SK-N-MC (cell line): ENCODE measurements at places on chromosomes 13 and 19.

DNA sequence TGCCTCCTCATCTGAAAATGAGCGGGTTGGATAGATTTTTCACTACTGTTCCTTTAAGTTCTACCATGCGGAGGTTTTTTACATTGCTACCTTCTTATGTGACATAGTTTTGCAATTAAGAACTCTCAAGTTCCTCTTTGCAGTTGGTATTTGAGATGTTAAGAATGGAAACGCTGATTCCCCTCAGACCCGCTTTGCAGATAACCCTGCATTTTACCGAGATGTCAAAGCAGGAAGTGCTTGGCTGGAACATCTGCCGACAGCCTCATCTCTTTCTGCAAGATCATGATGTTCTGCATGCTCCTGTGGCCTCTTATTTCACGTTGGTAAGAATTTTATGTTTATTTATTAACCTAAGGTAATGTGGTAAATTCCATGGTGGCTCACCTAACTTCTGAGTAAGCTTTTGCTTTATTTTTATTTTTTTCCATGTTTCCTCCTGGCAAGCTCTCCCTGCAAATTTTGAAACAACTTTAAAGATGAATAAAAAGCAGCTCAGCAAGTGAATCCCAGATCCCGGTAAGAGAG, 22.5 kb downstream of the PABPC3 start:
- no peak for DNase-seq

GRCh38 chr13:29505511-29505910, 90.0 kb downstream of the SLC7A1 start:
- no peak for DNase-seq

- no peak for DNase-seq
Observed at GRCh38 chr13:46698910-46699460, 98.0 kb downstream of the ESD start.

DNA sequence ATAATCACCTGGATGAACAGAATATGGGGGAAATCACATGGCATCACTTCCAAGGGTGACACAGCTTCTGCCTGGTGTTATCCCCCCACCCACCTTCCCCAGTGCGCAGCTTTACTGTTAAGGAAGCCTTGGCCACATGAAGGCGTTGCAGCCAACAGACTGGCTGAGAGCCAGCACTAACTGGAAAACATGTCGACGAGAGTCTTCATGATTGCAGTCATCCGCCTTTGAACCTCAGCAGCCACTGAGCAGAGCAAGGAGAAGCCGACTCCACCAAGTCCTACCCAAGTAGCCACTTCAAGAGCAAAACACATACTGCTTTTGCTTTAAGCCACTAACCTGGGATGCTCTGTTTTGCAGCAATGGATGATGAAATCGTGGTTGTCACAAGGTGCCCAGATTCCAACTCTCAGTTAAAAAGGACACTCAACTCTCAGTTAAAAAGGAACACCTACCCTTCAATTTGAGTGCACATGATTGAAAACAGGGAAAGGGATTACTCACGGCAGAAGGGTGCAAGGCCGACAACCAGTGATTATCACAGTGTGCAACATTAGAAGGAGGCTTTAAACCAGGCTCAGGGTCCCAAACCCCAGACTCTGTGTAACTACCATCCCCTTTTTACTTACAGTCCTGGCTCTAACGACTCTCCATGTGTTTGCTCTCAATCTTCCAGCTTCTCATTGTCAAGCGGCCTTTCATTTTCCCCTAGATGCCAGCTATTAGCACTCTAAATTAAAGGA, 149.1 kb downstream of the KLF12 start:
- DNase-seq = no peak

GRCh38 chr13:106561551-106562170, 6.3 kb downstream of the ARGLU1 start:
- DNase-seq = no peak

- DNase-seq = no peak
Observed at GRCh38 chr19:32865326-32865725, 4.2 kb downstream of the SLC7A9 start.

DNA sequence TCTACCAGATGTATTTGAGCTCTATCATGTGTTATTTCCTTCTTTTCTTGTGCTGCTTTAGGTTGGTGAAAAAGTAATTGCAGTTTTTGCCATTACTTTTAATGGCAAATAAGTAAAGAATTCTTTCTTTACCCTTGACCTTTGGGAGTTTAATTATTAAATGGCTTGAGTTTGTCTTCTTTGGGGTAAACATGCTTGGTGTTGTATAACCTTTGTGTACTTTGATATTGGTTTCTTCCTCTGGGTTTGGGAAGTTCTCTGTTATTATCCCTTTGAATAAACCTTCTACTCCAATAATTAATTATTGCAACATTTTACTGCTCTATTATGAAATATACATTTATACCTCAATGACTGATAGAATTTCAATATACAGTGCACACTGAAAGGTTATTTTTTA, 709.4 kb downstream of the PCDH17 start:
- no peak for DNase-seq

DNA sequence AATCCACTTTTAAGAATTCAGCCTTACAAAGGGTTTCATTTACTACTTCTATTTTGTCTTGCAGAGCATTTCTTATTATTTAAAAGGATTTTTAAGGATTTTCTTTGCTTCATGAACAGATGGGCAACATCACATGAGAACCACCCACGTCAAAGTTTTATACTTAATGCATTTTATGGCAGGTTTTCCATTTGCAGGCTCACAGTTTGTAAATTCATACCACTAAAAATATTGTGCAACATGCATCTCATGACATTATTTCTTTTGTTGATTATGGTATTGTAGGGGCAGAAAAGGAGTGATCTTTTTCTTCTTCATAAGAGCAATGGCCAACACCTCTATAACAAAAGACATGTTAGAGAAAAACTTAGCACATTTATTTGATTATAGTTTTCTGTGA, 554.0 kb upstream of the SPRY2 start:
- DNase-seq = no peak

GRCh38 chr13:75376792-75377402, 105.1 kb downstream of the TBC1D4 start:
- DNase-seq = no peak

GRCh38 chr13:112447761-112448603, 71.8 kb downstream of the SPACA7 start:
- DNase-seq = no peak

- DNase-seq = peak; percentile 65
Observed at GRCh38 chr19:6790194-6791128, 18.0 kb downstream of the VAV1 start.

GRCh38 chr13:51202477-51203046, 19.6 kb upstream of the FAM124A start:
- DNase-seq = no peak

GRCh38 chr13:18977857-18978256, 203.8 kb downstream of the TUBA3C start:
- no peak for DNase-seq

- no peak for DNase-seq
Observed at GRCh38 chr13:48508011-48508410, 24.9 kb downstream of the RCBTB2 start.
